SK-MEL-5 (cell line): ENCODE measurements at places on chromosomes 16 and 17. TPM values are rescaled to one million over a fixed set of nuclear protein-coding genes. Genes with fewer than 3 reads are reported as not detected.

GRCh38 chr17:21005803-21006202 lies 37.0 kb downstream of the USP22 start:
- DNase-seq = no peak

- no peak for DNase-seq
Measured at GRCh38 chr17:16478649-16479048, 13.3 kb downstream of the LRRC75A start.

GRCh38 chr17:3603119-3603869 lies 5.9 kb downstream of the TRPV1 start:
- no peak for DNase-seq

- DNase-seq = peak; percentile 88
Measured at GRCh38 chr17:72118335-72119076, 2.3 kb upstream of the SOX9 start.

Gene LGALS9B
- total RNA-seq = not detected in 2 replicates

- DNase-seq = no peak
Measured at GRCh38 chr17:77324227-77324626, 183.5 kb downstream of the SEC14L1 start.

DNA sequence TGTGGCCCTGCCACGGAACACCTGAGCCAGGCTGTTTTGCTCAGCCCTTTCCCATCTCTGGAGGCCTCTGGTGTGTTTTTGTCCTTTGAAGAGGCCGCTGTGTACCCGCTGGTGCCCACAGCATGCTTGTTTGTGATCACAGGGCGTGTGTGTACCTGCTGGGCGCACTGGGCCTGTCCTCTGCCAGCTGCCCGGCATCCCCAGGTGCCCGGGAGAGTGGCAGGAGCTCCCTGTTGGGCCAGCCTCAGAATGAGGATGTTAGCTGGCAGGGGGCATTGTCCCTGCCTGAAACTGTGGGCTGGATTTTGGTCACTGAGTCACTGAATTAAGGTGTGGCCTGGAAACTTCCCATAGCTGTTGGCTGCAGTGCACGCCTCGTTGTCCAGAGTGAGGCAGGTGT lies 31.1 kb downstream of the BAIAP2 start:
- no peak for DNase-seq

Gene ABCC12
- total RNA-seq = not detected in 2 replicates

Gene CPHXL2
- not detected in 2 replicates for total RNA-seq

GRCh38 chr16:31508706-31509195 lies 560 bp upstream of the RUSF1 start:
- peak; percentile 7 for DNase-seq

DNA sequence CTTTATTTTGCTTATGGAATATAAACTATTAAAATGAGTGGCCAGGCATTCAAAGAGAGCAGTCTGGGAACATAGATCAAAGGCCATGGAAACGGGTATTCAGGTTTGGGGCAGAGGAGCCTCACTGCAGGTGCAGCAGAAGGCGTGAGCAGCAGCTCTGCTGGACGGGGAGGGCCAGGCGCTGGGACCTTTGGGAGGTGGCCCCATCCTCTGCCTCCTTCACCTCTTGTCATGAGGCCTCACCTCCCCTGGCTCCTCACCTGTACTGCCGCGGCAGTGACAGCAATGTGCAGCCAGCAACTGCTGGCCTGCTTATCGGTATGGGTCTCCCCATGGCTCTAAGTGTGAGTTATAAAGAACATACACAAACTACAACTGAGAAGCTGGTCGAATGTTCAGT lies 109.4 kb downstream of the CDK5R1 start:
- no peak for DNase-seq

GRCh38 chr17:78412403-78412802 lies 34.0 kb downstream of the PGS1 start:
- peak; percentile 60 for DNase-seq

Gene TBC1D16
- 1,021 and 1,023 TPM in 2 replicates for total RNA-seq

DNA sequence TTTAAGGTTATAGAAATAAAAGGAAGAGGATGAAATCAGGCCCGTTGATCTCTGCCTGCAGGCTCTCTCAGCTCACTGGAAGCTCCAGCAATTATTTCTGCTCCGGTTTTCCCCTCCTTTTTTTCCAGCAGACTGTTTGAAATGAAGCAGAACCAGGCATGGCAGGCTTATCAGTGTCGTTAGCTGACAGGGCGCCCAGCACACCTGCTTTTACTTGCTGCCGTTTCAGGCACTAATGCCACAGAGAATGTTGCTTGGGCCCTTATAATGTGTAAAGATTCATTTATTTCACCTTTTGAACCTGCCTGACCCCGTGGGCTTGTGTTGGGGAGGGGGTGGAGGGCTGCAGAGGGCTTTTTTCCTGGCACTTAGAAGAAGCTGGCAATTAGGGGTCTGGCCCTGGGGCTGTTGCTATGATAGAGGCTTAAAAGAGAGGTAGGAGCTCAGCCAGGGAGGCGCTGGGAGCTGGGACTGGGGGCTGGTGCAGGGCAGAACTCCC lies 108.1 kb downstream of the IRX3 start:
- DNase-seq = no peak

Gene FGF11
- total RNA-seq = 0.45 and 0.61 TPM in 2 replicates

Gene TMEM204
- total RNA-seq = not detected in 2 replicates

- no peak for DNase-seq
Measured at GRCh38 chr17:57090560-57091185, 5.6 kb downstream of the AKAP1 start.

Gene EPX
- 0.27 TPM in 1 of 2 replicates, not detected in the other for total RNA-seq

DNA sequence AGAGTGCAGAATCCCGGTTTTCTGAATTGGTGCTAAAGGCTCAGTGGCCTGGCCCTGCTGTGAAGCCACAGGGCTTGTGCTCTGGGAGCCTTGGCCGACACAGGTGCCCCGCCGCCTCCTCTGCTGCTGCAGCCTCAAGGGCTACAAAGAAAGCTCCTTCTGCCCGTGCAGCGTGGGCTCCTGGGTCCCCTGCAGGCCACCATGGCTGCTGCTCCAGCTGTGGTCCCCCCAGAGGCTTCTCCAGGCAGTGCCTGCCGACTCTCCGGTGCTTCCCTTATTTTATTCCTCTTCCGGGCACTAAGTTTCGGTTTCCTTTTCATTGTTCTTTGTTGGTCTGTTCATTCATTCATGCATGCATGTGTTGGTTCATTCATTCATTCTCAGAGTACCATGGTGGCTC lies 53.1 kb downstream of the CMIP start:
- peak; percentile 25 for DNase-seq
